ENCODE measurements at places on chromosomes 1 and 21.

- DNase-seq: no peak
These were observed 266.3 kb downstream of the RHOU start for GRCh38 chr1:229001467-229002011.

GRCh38 chr1:221089273-221089672 lies 210.0 kb downstream of the HLX start:
- DNase-seq: no peak

- no peak for DNase-seq
These were observed 87.5 kb upstream of the PLPPR4 start for GRCh38 chr1:99176753-99177152.

- DNase-seq: peak; percentile 25
These were observed 548 bp upstream of the CDC20 start for GRCh38 chr1:43358121-43358745.

DNA sequence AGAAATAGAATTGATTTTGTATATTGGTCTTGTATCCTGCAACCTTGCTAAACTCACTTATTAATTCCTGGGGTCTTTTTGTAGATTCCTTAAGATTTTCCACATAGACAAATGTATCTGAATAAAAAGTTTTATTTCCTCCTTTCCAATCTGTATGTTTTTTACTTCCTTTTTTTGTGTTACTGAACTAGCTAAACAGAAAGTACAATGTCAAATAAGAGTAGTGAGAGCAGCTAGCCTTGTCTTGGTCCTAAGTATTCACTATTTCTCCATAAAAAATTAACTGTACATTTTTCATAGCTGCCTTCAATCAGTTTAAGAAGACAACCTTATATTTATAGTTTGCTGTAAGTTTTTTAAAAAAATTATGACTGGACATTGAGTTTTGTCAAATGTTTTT lies 74.9 kb downstream of the FASLG start:
- DNase-seq: no peak

- no peak for DNase-seq
These were observed 41.0 kb downstream of the CRYAA start for GRCh38 chr21:43209575-43210453.

- DNase-seq: no peak
These were observed 192.9 kb downstream of the RHOU start for GRCh38 chr1:228927946-228928898.

DNA sequence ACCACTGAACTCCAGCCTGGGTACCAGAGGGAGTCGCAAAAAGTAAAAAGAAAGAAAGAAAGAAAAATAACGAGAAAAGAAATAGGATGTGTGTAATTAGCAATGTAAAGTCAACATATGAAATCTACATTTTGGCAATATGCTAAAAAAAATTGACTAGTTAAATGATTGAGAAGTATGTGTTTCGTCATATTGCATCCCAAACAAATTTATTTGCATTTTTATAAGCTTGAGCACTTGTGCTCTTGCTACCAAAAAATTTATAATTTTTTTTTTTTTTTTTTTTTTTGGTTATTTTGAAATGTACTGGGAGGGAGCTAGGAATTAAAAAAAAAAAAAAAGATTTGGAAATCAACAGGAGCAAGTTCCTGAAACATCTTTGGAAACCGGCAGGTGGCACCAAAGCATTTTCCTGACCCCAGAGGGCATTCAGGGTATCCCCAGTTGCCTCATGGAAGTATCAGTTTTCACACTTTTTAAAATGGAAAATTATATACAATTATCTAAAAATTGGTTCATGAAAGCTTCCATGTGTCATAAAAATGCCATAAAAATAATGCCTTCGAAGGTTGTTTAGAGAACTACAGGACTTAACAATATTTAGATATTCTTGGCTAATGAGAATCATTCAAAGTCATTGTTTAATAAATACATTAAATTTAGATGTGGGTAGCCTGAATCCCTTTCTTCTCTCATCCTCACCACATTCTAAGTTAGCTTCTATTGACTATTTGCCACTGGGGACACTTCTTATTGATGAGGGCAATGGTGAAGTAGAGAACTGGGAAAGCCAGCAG lies 4.8 kb upstream of the HEATR1 start:
- DNase-seq: no peak

GRCh38 chr1:2821373-2821955 lies 20.0 kb upstream of the TTC34 start:
- no peak for DNase-seq

DNA sequence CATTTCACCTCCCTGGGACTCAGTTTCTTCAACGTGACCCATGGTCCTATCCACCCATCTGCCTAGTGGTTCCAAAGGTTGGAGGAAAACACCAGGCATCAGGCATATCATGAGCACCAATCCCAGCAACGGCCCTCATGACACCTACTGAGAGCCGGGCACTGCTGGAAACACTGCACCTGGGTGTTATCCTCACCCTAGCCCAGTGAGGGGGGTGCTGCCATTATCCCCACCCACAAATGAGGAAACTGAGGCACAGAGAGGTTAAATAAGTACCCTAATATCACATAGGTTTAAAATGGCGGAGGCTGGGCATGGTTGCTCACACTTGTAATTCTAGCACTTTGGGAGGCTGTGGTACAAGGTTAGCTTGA lies 206.9 kb downstream of the MATN1 start:
- no peak for DNase-seq

GRCh38 chr1:177383715-177384114 lies 213.0 kb downstream of the BRINP2 start:
- no peak for DNase-seq

DNA sequence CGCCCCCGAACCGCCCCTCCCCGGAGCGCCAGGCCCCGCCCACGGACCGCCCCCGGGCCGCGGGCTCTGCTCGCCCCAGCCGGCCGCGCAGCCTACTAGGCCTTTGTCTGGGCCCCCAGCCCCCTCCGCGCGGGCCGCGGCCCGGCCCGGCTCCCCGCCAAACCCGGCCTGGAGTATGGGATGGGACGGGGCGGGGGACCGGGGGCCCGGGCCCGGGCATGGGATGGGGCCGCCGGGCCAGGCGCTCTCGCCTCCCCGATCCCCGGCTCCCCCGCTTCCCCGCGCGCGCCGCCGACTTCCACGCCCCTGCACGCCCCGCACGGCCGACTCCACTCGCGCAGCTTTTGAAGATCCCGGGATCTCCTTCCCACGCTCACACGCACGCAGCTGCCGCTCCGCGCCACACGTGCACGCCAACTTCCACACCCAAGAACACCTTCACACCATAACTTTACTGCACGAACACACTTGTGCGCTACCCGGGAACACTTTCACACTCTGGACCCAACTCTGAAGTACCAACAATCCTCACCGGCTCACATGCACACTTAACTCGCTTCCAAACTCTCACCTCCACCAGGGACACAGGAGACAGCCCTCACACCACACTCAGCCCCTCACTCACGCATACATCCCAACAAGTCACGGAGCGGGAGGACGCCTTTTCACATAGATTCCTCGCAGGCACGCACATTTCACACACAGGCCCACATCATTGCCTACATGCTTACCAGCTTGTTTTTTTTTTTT lies 437 bp upstream of the HSPG2 start:
- no peak for DNase-seq

DNA sequence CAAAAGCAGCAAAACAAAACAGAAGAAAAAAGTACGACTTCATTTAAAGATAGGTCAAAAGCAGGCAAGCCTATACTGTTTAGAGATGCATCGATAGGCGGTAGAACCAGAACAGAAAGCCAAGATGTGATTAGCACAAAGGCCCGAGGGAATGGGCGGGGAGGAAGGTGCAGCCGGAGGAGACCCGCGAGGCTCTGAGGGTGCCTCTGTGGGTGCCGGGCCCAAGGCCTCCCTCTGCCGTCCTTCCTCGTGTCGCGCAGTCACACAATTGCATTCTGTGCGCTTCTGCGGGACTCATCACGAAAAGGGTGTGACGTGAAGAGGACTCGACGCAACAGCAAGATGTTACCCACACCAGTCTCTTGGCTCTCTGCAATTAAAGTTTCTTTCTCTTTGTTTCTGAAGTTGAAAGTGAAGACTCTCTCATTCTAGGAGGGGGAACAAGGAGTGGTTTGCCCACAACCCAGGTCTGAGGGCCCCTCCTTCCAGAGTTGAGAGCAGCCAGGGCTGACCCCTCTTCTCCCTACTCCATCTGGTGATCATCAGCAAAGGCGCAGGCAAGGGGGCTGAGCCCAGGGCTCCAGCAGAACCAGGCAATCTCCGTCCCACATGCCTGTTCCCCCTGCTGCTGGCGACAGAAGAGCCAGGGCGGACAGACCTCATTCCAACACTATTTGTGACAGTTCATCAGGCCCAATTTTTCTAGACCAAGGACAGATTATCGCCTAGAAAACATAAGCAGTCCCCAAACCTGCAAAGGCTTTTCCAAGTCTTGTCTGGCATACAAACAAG lies 41.0 kb downstream of the NPHP4 start:
- DNase-seq: no peak

DNA sequence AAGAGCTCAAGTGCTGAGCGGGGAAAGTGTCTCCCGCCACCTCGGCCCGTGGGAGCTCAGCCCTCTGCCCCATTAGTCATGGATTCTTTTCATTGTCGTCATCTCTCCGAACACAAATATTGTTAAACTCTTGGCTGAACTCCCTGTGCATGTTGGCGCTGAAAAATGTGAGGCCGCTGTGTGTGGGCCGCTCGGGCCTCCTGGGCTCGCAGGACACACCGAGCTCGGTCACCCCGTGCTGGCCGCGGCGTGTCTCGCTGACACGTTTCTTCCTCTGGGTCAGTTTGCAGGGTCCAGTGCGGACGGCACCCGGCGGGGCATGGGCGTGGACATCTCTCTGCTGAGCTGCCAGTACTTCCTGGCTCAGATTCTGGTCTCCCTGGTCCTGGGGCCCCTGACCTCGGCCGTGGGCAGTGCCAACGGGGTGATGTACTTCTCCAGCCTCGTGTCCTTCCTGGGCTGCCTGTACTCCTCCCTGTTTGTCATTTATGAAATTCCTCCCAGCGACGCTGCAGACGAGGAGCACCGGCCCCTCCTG lies 25.6 kb downstream of the SLC45A1 start:
- DNase-seq: no peak

Data from NCI-H1436 treated with DMSO at 0.1 percent for 48 hours (cell line).